Stimulated activated CD8-positive, alpha-beta memory T cell treated with anti-CD3 and anti-CD28 coated beads, Interleukin-7, amount 100 ng/mL, for 1 hour (primary cell): ENCODE measurements at places on chromosomes 2 and 18.
A peak's percentile ranks its signal among the peaks of the same experiment; 100 is the strongest.

GRCh38 chr18:13614641-13615288 is 111.6 kb downstream of the FAM210A start:
- DNase-seq, result no peak

GRCh38 chr2:96762529-96763311 is 2.0 kb downstream of the CNNM4 start:
- no peak for DNase-seq

DNA sequence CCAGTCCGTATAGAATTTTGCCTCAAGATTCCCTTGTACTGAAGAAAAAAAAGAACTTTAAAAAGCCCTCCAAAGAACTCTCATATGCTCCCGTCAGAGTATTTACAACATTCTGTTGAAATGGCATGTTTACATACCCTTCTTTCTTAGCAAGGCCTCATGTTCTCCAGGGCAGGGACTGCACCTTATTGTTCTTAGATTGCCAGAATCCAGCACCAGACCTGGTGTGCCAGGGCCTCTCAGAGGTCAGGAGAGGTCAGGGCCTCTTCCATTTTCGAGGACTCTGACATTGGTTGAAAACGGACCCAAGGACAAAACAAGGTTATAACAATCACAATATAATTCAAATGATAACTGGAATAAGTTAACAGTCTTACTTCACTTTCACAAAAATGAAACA is 78.2 kb downstream of the TNP1 start:
- no peak for DNase-seq

GRCh38 chr2:187445051-187445450 is 3.0 kb downstream of the CALCRL start:
- DNase-seq, result no peak

- DNase-seq, result no peak
Measured at GRCh38 chr2:127146071-127146725, 39.2 kb upstream of the BIN1 start.

DNA sequence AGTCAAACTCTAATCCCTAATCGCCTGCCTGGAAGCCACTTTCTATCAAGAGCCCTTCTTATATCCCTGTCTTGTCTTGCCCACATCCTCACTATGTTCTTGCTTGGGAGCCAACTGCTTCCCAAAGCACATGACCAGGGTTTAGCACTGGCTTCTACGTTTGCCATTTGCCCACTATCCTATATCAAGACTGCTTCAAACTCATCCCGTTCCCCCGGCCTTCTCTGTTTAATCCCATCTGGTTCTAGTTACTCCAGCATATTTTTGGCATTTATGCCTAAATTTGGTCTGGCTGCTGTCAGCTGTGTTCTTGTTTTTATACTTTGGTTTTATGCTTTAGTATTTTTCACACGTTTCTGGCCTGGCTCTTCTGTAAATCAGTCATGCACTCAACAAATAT is 40.2 kb downstream of the POLR1A start:
- DNase-seq, result no peak

DNA sequence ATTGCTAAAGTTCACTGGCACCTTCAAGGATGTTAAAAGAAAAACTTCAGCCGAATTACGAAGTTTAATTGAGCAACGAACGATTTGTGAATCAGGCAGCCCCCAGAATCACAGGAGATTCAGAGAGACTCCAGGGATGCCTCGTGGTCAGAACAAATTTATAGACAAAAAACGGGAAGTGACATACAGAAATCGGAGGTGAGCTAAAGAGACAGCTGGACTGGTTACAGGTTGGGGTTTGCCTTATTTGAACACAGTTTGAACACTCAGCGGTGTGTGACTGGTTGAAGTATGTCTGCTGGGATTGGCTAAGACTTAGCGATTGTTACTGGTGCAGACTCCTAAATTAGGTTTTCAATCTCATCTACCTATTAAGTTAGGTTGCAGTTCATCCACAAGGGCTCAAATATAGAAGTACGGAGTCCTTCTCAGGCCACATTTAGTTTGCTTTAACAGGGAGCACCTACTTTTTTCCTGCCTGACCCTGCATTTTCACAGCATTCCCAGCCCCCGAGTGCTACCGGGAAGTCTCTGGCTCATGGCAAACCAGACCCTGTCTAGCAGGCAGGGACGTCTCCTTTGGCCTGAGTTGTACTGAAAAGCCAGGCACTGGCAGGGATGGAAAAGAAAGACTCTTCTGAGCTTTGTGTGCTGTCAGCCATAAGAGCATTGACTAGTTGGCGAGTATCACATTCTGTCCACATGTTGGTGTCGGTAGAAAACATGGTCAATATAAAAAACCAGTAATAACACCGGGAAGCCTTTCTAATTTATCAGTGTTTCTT is 41.1 kb downstream of the CDCA7 start:
- no peak for DNase-seq

DNA sequence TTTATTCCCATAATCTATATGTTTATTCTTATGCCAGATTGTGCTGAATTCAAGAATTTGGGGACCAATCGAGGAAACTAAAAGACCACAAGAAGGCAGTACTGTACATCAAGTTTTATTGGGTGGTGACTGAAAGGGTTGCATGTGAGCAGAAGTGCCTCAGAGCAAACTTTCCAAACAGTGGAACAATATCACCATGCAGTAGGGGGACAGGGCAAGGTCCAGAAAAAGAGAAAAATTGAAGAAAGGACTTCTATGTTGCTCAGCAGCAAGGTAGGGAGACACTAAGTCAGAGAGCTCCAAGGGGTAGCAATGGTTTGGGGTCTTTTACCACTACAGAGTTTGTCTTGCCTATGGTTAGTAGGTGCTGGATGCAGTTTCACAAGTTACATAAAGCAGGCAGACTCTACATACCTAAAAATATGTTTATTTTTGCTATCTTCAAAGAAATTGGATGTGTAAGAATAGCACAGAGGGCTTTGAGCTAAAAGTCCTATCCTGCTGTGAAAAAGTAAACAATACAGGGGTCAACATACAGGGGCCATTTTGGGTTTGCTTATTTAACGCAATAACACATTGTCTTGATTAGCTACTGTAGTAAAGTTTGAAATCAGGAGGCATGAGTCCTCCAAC is 43.8 kb upstream of the ZBTB14 start:
- no peak for DNase-seq

GRCh38 chr2:181540421-181540820 is 83.2 kb downstream of the ITGA4 start:
- no peak for DNase-seq

- no peak for DNase-seq
Measured at GRCh38 chr18:3456686-3457069, 6.7 kb downstream of the TGIF1 start.

DNA sequence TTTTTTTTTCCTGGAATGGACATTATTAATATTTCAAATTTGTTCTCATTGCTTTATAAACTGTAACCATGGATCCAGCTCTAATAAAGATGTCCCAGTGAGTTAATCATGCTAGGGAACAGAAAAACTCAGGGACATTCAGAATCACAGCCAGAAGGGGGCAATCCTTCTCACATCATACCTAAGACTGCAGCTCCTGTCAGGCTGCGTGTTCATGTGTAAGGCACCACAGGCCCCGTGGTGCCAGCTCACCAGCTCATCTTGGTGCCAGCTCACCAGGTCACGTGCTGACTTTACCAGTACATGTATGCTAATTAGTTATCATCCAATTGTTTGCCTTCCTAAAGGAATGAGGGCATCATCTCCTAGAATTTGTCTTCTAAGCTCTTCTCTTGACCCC is 84.7 kb upstream of the NEDD4L start:
- DNase-seq, result no peak

DNA sequence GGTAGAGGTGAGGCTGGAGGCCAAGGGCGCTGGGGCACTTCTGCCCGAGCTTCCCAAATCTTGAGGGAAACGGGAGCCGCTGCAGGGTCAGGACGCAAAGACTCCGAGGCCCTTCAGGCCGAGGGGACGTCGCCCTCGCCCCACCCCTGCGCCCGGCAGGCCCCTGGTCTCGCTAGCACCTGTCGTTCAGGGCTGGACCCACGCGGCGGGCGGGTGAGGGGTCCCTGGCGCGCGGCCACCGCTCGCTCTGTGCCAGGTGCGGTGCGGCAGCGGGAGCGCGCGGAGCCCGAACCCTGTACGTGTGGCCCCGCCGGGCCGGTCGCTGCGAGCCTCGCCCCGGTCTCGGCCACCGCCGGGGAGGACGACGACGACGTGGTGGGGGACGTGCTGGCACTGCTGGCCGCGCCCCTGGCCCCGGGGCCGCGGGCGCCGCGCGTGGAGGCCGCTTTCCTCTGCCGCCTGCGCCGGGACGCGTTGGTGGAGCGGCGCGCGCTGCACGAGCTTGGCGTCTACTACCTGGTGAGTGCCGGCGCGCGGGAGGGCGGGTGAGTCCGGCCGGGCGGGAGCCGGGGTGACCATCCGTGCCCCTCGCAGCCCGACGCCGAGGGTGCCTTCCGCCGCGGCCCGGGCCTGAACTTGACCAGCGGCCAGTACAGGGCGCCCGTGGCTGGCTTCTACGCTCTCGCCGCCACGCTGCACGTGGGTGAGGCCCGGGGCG is 4.9 kb downstream of the ERFE start:
- DNase-seq, result no peak

DNA sequence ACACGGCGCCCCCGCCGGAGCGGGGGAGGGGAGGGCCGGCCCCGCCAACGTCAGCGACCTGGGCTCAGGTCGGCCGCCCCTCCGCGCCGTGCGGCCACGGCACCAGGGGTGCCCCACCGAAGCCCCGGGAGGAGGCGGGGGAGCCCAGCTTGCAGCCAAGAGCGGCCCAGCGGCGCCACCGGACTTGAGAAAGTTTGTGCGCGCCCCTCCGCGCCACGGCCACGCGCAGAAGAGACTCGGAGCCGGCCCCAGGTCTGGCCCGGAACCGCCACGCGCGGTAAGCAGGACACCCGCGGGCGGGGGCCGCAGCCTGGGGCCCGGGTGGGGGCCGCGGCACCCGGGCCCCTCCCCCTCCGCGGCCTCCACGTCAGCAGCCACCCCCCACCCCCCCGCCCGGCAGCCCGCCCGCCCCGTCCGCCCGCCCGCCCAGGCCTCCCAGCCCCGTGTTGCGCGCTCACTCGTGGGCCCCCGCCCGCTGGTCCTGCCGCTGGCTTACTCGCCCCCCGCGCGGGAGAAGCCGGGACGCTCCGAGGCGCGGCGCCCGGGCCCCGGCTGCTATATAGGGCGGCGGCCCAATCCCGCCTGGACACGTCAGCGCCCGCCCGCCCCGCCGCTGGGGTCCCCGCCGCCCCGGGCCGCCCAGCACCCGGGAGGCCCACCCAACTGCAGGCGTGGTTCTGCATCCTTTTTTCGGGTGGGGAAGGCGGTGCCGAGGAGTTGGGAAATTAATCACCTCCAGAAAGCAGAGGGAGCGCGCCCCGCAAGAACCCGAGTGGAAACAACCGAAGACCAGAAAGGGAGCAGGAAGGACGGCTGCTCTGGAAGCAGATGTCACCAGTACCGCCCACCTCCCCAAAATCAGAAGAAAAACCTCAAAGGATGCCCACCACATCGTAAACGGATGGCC is 42.9 kb downstream of the HDLBP start:
- peak; percentile 7 for DNase-seq

GRCh38 chr18:26429535-26430226 is 118.7 kb downstream of the KCTD1 start:
- DNase-seq, result no peak

DNA sequence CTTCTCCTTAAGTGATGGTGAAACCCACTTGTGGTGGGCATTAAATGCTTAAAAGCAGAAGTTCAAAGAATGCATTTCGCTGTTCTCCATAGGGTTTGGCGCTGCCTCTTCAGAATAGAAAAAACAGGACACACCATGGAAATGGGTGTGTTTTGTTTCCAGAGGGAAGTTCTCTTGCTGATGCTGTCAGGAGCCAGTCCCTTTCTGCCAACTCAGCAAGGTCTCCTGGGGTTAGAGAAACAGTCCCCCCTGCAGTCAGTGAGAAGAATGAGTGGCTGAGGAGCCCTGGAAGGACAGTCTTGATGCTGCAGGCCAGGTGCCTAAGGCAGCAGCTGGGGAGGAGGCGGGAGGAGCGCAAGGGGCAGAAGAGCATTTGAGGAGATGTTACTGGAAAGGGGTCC is 37.8 kb upstream of the ASAP2 start:
- no peak for DNase-seq

DNA sequence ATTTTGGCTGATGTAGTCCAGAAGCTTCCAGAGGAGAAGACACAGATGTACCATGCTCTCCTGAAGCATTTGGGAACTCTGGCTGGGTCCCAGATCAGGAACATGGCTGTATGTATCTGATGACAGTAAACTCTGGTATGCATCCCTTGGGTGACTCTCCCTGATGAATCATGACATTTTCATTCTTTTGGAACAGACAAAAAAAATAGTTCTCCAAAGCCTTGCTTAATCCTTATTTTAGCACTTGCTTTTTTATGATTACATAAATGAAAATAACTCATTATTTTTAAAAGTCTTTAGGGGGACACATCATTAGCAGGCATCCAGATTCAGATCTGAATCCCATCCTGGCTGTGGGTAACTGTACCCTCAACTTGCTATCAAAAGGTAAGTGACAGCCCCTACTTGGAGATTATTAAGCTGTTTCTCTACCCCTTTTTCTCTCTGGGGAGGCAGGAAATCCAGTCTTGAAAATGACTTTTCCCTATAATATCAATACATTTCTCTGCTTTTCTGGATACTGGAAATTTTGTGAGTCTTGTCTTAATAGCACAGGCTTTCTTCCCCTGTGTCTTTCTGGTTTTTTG is 23.3 kb downstream of the AOX1 start:
- DNase-seq, result no peak

DNA sequence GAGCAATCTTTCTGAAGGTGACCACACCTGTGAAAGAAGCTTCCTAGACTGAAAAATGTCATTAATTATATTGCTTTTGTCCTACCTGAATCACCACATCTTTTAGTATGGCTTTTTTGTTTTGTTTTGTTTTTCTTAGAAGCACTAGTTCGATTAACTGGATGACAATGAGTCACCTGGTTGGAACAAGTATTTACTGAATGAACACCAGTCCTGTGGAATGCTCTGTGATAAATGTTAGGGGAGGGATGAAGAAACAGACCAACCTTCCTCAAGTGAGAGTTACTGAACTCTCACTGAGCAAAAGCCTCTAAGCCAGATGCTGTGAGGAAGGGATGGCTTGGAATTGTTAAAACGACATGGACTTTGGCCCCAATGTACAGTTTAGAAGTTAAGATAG is 26.8 kb upstream of the DCC start:
- no peak for DNase-seq

- DNase-seq, result no peak
Measured at GRCh38 chr2:144510294-144510991, 9.5 kb downstream of the ZEB2 start.

DNA sequence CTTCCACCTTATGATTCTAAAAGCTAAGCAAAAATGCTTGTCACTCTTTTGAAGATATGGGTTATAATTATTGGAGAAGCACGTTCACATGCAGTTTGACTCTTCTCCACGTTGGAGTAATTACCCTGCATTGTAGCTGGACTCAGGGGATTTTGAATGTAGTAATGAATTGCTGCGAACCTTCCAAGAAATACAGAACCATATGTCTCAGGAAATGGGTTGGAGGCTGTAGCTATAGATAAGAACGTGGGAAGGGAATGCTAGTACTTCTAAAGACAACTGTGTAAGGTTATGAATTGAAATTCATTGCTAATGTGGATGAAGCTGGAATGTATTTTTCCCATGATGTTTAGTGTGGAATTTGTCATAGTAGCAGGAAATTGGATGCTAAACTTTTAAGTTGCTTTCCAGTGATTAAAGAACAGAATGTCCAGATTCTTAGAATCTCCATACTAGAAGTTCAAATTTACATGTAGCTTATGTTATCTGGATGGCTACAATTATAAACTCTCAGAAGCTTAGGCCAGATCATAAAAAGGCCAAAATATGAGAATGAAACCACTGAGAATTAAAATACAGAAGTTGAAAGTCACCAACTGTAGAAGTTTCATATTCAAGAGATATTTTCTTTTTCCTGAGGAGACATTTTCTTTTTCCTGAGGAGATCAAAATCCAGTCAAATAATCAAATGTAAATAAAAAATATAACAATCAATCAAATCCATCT is 27.3 kb upstream of the SPOPL start:
- no peak for DNase-seq
